H54 (cell line): ENCODE measurements at places on chromosomes 6 and 20.

- peak; percentile 11 for DNase-seq
These were observed 39.3 kb downstream of the DTNBP1 start for GRCh38 chr6:15623276-15624116.

DNA sequence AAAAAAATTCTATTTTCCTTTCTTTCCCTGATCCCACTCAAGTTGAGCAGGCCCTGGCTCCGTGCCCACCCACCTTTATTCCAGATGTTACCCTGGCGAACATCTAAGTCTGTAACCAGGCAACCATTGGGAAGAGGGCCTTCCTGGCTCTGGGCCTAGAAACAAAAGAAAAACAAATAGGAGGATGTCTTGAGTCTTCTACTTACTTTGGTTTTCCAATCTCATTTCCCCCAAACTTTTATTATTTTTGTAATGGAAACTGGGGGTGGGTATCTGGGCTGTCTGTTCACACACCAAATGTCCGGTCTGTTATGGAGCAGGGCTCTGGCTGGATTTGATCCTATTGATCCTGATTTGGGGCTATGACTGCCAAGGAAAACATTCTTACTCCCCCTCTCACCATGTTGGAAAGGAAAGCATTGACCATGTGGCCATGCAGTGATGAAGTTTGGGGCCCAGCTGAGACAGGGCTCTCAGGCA is 744.1 kb downstream of the DHX35 start:
- DNase-seq = no peak

GRCh38 chr6:31681135-31681671 is 336 bp upstream of the LY6G5C start:
- DNase-seq = no peak

DNA sequence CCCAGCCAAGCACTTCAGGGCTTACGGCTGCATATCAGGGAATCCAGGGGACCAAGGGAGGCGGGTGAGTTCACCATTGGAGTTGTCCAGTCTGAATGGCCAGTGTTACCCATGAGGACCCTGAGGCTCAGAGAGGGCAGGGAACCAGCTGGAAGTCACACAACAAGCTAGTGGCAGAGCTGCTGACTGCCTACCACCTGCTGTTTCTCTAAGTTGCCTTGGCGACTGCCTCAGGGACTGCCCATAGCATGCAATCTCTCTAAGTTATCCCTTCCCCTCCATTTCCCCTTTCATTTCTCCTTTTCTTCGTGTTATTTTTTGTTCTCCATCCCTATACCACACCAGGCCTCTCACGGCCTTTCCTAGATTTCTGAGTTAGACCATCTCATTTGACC is 71.8 kb upstream of the SIRPA start:
- DNase-seq = no peak
